ENCODE measurements at places on chromosomes 5 and 9.
A peak's percentile ranks its signal among the peaks of the same experiment; 100 is the strongest.

DNA sequence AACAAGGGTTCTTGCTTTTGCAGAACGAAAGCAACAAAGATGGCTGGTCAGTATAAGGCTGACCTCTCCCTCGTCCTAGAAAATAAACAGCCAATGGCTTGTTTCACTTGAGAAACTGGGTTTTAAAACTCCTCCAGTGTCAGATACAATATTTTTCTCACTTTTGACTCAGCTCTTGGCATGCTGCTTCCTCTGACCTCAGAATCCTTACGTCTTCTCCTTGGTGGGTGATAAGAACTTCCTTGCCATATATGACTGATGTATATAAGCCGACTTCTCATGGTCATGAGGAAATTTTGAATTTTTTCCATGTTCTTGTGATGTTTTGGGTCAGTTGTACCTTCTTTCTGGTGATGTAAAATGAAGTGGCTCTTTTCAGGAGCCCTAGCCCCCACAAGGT is 3.8 kb downstream of the ZNF618 start:
- DNase-seq = no peak

GRCh38 chr9:109315480-109316206 is 5.2 kb downstream of the EPB41L4B start:
- DNase-seq = no peak

DNA sequence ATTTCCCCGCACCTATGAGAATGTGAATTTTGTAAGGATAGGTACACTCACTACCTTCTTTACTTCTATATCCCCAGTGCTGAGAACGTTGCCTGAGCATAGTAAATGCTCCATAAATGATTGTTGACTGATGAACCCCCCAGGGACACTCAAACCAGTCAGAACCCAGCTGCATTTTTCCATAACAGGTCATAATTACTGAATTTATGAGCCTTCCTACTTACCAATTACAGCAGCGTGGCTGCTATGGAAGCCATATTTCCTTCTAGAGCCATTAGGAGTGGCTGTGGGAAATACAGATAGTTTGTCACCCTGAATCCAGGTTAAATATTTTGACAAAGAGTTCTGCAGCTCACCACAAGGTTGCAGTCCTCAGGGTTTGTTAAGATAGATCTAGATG is 135.0 kb downstream of the TAF11L14 start:
- DNase-seq = no peak

DNA sequence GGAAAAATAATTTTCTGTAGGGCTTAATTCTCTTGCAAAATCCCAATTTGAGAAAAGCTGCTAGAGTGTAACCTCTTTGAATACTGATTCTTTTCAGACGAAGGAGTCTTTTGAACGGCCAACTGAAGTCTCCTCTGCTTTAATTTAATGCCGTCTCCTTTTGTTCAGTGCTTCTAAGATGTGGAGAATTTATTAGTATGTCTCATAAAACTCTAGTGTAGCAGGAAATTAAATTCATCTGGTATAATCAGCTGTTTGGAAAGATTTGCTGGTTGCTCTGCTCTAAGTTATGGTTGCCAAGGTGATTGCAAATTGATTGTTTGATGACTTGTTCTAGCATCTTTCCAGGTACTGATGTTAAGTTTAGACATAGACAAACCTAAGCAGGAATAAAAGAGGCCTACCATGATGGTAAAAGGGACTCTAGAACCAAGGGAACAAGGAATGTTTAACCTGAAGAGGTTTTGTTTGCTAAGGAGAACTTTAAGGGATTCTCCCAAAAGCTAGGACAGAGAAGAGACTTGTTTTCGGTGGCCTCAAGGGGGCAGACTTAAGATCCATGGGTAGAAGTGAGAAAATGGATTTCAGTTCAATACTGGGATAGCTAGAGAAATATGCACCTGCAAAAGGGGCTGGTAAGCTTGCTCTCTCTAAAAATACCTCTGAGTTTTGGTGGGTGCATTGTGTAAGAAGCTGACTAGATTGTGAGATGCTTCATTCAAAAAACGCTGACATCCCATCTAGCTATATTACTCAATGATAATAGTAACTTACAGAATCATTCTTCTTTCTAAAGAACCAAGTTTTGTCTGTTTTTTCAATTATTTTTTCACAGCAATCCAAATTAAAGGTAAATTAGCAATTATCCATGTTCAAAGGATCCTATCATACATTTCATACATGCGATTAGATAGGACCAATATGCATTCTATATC is 5.7 kb upstream of the ADRB2 start:
- peak; percentile 32 for DNase-seq

DNA sequence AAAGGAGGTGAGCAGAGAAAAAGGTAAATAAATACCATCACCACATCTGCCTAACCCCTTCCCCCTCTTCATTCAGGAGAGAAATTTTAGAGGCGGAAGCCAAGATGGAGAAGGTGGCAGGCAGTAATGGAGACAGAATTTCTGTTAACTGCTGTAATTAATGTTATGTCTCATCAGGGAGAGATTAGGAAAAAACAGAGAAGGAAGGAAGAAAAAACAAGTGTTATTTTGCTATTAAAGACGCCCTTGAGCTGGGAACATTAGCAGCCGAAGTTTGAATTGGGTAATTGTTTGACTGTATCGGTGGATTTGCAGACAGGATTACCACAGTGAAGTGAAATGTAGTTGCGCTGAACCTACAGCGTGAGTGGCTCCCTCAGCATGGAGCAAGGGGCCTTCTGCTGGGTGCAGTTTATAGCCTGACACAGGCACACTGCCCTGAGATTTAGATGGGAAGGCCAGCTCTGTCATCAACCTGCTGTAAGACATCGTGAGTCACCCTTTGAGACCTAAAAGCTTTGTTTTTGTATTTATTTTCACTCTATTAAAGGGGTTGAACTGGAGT is 136.3 kb downstream of the ASTN2 start:
- DNase-seq = no peak

DNA sequence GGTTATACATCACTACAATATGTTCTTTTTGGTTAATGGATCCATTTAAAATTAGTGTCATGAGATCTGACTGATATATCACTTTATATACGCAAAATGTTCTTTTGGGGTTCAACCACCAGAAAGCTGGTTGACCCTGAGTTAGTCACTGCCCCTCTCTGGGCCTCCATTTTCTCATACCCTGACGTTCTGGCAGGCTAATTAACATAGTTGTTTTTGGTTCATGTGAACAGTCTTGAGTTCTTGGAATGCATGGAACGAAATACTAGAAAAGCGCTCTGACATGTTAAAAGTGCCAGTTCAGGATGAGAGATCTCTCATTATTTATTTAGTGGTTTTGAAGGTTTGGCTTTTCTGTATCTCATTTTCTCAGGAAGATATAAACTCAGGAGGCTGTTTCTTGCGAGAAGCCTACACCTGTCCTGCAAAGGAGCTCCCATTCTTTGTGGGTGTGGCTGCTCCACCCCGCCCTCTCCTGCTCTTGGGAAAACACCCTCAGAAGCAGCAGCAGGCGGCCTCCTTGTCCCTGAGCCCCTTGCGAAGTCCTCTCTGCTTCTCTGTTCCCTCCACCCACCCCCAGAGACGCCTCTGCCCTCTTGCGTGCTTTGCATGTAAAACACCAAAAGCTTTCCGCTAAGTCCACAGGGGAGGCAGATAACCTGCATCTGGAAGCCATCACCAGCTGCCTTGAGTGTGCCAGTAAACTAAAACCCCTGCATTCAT is 302.4 kb upstream of the PANK3 start:
- peak; percentile 47 for DNase-seq

- no peak for DNase-seq
Measured at GRCh38 chr5:179267671-179268083, 77.6 kb downstream of the ADAMTS2 start.

DNA sequence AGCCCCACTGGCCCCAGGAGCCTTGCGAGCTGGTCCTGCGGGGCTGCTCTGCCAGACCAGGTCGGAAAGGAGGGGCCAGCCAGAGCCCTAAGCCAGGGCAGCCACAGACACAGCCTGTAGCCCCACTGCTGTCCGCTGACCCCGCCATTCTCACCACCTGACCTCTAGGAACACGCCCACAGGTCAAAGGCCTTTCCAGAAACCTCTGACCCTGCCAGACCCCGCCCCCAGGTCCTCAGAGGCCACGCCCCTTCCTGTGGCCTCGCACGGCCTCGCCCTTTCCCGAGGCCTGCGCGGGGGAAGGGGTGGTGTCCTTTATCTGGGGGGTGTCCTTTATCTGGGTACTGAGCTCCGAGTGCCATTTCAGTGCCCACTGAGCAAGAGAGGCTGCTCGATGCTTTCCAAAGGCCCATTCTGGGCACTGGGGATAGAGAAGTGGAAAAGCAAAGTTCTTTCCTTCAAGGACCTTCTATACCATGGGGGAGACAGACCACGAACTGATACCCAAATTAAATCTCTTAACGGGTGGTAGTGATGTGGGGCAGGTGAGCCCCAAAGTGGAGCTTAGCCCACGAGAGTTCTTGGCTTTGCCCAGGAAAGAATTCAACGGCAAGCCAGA is 46.5 kb downstream of the P4HA2 start:
- DNase-seq = no peak

DNA sequence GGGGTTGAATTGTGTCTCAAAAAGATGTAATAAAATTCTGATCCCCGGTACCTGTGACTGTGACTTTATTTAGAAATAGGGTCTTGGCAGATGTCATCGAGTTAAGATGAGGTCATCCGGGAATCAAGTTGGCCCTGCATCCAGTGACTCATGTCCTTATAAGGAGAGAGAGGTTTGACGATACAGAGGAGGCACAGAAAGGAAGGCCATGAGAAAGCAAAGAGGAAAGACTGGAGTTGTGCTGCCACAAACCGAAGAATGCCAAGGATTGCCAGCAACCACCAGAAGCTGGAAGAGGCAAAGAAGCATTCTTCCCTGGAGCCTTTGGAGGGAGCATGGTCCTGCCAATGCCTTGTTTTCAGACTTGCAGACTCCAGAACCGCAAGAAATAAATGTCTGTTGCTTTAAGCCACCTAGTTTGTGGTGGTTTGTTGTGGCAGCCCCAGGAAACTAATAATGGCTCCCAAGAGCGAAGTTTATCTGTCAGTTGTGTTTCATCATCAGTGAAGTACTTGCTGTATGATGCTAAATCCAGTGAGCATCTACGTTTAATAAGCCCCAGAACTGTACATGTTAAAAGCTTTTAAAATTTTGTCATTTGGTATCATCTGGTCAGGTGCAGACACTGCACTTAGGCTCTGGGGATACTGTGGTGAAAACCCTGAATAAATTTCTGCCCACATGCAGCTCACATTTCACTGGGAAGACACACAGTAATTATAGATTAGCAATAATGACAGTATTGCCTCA is 114.8 kb downstream of the TLE4 start:
- DNase-seq = no peak

DNA sequence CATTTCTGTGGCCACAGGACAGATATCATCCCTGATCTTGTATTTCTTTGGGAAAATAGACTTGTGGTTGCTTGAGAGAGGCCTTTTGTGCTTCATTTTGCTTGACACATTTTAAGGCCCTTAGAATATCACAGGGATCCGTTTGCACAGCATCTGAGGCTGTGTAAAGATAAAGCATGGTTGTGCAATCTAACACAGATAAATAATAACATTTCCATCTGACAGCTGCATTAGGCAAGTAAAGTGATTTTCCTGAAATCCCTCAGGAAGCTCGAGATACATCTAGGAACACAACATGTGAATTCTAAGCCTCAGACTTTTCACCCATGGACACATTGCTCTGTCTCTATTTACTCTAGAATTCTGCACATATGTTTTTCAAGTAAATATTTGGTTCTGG is 212.8 kb upstream of the ADAMTSL1 start:
- no peak for DNase-seq

DNA sequence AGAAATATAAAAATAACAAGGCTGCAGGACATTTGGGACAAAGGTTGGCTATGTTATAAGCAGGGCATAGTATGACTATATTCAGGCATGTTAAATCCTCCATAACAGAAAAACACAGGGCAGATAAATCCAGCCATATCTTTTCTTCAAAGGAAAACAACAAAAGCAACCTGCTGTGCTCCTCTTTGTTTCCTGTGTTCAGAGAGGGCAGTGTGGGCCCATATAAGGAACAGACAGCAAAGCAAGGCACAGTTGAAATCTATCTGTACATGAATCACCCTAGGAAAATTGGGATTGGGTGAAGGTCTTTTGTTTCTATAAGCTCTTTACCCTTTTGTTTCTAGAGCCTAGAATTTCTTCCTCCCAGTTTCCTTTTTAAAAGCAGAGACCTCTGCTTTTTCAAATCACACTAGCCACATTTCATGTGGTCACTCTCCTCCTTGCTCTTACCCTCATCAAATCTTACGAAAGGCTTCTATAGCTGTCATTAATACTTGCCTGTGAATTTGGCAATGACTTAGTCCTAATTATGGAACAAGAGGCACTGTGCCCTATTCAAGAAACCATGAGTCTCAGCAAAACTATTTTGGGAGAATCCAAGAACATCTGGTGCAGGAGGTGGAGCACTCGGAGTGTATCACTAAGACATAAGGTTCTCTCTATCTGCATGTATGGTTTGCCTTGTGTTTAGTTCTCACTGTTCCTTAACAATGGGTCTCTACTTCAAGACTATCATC is 1.8 kb downstream of the GZMA start:
- DNase-seq = no peak

Data from kidney glomerular epithelial cell (primary cell).